Retina (tissue), 1 donor: ENCODE measurements at places on chromosomes 1 and 21.

- DNase-seq, result no peak
Measured at GRCh38 chr1:115307661-115308060, 30.4 kb downstream of the NGF start.

DNA sequence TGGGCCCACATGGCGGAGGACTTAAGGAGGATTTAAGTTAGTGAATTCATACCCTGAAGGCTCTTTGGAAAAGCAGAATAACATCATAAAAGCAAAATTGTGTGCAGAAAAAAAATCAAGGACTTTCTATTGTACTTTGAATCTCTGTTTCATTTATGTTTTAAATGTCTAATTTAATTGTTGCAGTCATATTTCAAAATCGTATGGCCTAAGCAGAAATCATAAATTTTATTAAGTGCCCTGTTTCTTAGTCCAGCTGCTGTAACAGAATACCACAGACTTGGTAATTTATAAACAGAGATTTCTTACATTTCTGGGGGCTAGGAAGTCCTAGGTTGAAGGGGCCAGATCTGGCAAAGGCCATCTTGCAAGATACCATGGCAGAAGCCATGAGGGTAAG is 555.6 kb downstream of the LTN1 start:
- no peak for DNase-seq

- no peak for DNase-seq
Measured at GRCh38 chr1:158946785-158947184, 15.4 kb downstream of the PYHIN1 start.

- DNase-seq, result no peak
Measured at GRCh38 chr1:232221802-232222499, 408.0 kb downstream of the SIPA1L2 start.
